ENCODE measurements at places on chromosomes 4 and X.

GRCh38 chrX:42432552-42432951, 345.4 kb downstream of the PPP1R2C start:
- no peak for DNase-seq

- no peak for DNase-seq
Measured at GRCh38 chrX:126550816-126551215, 1.8 kb downstream of the DCAF12L1 start.

DNA sequence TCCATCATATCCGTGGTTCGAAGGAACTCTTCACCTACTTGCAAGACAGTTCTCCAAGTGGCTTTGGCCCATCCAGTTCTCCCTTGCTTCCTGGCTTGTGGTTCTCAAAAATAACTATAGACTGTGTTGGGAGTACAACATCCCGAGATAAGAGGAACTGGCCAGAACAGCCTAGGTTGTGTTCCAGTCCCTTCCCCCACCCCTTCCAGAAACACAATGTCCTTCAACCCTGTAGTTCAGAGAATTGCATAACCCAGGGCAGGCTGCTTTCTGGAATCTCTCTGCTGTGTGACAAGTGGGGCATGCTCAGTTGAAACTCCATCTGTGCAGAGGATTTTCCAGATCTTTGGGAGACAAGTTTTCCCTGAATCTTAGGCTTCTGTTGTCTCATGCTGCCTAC, 206.5 kb downstream of the PCDH10 start:
- DNase-seq = no peak

- no peak for DNase-seq
Measured at GRCh38 chr4:186999686-187000085, 276.0 kb upstream of the FAT1 start.

GRCh38 chrX:137483554-137483953, 82.4 kb upstream of the ZIC3 start:
- DNase-seq = no peak

DNA sequence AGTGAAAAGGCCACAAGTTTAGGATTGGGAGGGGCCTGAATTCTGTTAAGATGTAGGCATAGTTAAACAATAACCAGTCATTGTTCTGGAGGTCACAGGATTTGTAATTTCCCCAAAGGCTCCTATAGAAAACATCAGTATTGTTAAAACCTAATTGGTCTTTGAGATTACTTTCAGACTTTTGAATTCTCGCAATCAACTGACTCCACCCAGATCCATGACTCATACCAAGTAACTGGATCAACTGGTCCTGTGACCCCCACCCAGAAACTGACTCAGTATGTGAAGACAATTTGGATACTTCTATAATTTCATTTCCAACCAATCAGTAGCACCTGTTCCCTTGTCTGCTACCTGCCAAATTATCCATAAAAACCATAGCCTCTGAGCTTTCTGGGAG, 28.4 kb downstream of the MAGEB16 start:
- no peak for DNase-seq

GRCh38 chrX:41025926-41026701, 59.1 kb upstream of the USP9X start:
- no peak for DNase-seq
